Activated T-cell treated with anti-CD3 and anti-CD28 coated beads for 1 hour (primary cell): ENCODE measurements at places on chromosomes 7 and 10.
A peak's percentile ranks its signal among the peaks of the same experiment; 100 is the strongest.

DNA sequence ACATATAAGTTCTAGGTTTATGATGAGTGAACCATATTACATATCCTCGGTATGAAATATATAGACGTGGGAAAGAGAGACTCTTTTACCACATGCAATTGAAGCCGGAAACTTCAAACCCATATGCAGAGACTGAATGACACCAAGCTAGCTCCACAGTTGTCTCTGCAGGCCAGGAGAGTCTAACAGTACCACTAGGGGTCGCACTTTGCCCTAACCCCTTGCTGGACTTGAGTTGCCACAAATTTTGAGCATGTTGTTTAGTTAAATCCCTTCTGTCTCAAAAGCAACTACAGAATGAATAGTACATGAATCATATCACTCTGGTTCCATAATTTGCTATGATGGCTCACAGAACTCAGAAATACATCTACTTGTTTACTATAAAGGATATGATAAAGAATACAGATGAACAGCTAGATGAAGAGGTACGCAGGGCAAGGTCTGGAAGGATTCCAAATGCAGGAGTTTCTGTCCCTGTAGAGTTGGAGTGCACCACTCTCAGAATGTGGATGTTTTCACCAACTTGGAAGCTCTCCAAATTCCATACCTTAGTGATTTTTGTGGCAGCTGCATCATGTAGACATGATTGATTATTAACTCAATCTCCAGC is 112.4 kb upstream of the YAE1 start:
- DNase-seq, result peak; percentile 28

DNA sequence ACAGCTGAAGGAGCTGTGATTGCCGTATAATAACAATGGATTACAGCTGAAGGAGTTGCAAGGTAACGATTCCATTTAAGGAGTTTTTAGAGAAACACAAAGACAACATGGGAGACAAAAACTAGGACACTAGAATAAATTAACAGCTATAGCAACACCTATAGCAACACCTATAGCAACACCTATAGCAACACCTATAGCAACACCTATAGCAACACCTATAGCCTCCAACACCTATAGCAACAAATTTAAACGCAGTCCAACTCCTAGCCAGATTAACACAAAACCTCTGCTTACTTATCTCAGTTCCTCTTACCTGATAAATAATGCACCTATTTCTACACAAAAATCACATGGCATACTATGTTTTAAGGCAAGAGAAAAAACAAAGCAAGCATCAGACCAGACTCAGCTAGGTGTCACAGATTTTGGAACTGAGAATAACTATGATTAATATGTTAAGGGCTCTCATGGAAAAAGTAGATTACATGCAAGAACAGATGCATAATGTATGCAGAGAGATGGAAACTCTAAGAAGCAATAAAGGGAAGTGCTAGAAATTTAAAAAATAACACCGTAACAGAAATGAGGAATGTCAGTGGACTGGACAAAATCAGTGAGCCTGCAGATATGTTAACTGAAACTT is 55.7 kb upstream of the SRPK2 start:
- no peak for DNase-seq

DNA sequence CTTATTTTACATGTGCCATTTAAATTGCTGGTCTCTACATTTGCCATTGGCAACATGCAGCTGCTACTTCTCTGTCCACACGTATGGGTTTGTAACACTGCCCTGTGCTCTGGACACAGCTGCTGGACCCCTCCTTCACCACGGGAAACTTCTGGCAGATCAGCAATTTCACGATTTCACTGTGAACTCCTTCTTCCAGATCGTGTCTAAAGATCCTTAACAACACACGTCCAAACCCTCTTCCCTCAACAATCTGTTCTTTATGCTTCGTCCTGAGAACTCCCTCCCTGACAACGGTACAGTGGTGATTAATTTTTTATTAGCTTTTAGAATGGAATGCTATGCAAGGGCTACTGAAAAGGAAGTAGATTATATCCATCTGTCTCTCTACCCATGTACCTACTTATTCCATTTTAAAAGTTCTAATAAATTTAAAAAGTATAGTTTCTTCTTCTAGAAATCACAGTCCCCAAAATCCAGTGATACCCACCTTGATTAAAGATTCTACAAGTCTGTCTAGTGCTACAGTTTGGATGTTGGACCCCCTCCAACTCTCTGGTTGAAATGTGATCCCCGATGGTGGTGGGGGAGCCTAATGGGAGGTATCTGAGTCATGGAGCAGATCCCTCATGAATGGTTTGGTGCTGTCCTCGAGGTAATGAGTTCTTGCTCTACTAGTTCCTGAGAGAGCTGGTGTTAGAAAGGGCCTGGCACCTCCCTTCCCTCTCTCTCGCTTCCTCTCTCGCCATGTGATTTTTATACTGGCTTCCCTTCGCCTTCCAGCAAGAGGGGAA is 81.0 kb downstream of the KIAA1549 start:
- no peak for DNase-seq

DNA sequence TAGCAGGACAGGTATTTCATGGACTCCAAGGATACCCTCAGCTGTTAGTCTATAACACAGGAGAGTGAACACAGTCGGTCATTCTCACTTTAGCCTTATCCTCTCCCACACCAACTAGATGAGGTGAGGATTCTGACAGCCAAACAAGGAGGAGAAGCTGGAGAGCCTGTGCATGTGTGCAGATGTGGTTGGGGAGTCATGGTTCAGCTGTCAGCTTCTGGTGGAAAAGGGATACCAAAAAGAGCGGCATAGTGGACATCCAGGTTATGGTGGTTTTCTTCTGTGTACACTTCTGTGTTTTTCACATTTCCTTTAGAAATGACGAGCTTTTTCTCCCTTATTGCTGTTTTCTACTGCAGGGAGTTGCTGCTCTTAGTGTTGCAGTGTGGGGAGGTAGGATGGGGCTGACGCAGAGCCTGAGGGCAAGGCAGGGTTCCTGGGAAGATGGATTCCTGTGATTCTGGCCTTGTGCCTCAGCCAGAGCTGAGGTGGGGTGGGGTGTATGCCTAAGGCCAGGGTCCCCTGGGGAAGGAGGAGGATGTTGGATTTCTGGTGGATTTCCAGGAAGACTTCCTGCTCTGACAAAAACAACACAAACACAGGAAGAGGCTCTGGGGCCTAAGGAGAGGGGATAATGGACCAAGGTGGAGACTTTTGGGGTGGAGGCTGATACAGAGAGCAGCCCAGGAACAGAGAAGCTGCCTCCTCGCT is 26.6 kb downstream of the PLAU start:
- DNase-seq, result no peak

DNA sequence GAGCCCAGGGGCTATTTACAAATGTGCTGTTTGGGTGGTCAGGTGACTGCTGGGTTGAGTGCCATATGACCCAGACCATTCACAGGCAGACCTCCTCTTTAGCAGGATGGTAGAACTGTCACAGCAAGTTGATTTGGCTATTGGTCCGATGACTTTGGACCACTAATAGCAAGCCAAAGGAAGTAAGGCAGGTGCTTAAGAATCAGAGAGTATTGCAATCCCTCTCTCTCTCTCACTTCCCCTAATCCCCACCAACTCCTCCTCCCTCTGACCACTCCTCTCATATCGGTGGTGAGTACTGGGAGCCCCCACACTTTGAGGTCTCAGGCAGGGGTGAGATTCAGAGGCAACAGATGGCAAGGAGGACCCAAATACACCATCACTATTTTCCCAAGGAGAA is 165.3 kb downstream of the TRIL start:
- no peak for DNase-seq

GRCh38 chr10:114271075-114271778 is 32.2 kb downstream of the VWA2 start:
- no peak for DNase-seq

DNA sequence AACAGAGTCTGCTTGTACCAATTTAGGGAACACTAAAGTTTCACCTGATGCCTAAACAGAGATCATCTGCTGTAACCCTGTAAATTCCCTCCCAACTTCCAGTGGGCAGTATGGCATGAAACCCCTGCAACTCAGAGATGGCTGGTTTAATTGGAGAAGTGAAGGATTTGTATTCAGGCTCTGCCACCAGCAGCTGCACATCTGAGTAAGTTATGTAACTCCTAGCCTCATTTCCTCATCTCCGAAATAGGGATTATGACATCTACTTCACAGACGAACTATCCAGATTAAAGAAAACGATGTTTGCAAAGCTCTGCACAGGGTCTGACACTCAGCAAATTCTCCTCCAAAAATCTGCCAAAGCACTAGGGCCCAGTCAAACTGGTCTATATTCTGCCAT is 493.0 kb downstream of the KCNMA1 start:
- no peak for DNase-seq

DNA sequence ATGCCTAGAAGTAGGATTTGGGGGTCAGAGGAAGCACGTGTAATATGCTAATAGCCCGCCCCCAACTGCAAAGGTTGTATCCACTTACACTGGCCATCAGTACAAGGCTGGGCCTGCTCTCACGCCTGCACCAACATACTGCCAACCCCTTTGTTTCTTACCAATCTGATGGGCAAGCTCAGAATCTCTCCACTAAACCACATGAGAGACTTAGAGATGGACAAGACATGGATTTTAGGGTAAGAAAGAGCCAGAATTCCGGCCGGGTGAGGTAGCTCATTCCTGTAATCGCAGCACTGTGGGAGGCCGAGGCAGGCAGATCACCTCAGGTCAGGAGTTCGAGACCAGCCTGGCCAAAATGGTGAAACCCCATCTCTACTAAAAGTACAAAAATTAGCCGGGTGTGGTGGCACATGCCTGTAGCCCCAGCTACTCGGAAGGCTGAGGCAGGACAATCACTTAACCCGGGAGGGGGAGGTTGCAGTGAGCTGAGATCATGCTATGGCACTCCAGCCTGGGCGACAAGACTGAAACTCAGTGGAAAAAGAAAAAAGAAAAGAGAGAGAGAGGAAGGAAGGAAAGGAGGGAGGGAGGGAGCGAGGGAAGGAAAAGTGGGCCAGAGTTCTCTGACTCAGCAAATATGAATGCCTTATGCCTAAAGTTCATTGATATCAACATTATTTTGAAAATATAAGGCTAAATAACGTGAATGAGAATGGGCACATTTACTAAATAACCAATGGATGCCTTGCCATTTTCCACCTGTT is 162.2 kb downstream of the SLIT1 start:
- no peak for DNase-seq

- no peak for DNase-seq
Observed at GRCh38 chr10:29131952-29132547, 156.8 kb upstream of the LYZL1 start.

GRCh38 chr10:48789486-48790456 is 105.1 kb downstream of the WDFY4 start:
- no peak for DNase-seq

- no peak for DNase-seq
Observed at GRCh38 chr7:38142736-38143135, 35.3 kb upstream of the STARD3NL start.

DNA sequence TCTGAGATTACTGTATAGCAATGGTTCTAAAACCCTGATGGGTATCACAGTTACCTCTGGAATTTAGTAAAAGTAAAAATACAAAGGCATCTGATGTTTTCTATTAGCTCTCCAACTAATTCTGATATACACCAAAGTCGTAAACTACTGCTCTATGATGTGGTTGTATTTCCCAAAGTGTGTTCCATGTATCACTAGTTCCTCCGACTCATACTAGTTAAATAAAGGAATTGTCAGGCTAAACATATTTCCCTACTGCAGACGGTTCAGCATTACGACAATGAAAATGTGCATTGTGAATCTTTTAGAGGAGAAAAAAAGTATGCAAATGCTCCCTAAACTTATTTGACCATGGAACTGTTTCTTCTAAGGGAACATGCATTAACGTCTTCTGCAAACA is 38.9 kb downstream of the ZNF365 start:
- no peak for DNase-seq

- no peak for DNase-seq
Observed at GRCh38 chr7:35495377-35495776, 199.6 kb downstream of the HERPUD2 start.

DNA sequence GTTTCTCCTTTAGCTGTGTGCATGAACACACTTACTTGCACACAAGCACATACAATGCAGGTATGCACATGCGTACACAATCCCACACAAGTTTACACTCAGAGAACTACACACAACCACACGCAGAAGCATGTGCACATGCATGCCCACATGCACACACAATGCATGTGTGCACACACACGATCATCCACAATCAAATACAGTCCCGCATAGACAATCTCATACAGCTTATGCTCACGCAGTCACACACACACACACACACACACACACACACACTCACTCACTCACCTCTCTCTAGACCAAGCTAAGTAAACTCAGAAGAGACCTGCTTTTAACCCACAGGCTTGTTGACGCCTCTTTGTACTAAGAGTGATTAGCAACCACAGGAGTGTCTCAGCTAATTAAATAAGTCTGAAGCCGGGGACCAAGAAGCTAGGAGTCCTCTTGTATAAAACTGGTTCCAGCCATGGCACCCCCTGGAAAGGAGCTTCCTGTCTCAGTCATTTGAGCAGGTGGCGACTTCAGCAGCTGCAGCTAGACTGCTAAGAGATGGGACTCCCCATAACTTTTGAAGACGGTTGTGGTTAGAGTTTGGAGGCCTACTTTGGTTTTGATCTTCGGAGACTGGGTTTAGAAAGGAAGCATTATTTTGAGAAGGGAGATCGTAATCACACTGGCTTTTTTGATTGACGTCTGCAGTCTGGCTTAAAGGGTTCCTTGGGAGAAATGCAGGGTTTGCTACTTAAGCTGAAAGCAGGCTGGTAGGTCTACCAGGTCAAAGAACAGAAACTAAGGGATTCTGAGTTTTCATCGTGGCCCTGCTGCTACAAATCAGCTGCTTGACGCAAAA is 82.3 kb upstream of the ADRB1 start:
- peak; percentile 43 for DNase-seq

DNA sequence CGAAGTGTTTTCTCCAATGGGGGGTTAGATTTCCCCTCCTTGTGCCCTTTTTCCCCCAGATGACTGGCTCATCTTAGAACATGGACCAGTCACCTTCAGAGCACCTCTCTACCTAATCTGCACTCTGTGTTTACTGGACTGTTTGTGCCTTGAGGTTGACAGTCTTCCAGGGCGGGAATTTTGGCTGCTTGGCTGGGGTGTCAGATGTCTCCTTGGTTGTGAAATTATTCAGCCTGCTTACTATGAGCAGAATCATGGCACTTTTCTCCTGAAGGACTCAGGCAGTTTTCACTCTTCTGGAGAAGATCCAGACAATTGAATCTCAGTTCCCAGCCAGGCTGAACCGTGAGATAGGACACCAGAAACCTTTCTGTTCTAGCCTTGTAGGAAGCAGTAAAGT is 60.3 kb upstream of the NFKB2 start:
- DNase-seq, result no peak

DNA sequence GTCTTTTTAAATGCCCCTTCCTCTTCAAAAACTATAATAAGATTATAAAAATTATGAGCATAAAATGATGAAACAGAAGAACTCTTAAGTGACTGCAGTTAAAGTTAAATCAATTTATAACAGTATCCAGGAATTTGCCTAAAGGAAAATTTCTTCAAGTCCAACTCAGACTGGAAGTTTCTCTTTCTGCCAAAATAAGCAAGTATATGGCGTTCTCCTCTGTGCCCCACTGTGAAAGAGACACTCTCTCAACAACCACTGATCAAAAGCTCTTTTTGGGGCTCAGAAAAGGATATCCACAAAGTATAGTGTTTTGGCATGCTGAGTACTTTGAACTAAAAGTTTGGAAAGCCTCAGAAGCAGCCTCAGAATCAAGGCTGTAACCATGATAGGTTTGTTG is 139.9 kb downstream of the SKIDA1 start:
- DNase-seq, result no peak

GRCh38 chr10:43882711-43883110 is 234.0 kb upstream of the ZNF32 start:
- DNase-seq, result no peak
